ENCODE measurements at places on chromosomes 7 and 10.

GRCh38 chr10:75472685-75473084 is 41.3 kb downstream of the LRMDA start:
- no peak for DNase-seq

DNA sequence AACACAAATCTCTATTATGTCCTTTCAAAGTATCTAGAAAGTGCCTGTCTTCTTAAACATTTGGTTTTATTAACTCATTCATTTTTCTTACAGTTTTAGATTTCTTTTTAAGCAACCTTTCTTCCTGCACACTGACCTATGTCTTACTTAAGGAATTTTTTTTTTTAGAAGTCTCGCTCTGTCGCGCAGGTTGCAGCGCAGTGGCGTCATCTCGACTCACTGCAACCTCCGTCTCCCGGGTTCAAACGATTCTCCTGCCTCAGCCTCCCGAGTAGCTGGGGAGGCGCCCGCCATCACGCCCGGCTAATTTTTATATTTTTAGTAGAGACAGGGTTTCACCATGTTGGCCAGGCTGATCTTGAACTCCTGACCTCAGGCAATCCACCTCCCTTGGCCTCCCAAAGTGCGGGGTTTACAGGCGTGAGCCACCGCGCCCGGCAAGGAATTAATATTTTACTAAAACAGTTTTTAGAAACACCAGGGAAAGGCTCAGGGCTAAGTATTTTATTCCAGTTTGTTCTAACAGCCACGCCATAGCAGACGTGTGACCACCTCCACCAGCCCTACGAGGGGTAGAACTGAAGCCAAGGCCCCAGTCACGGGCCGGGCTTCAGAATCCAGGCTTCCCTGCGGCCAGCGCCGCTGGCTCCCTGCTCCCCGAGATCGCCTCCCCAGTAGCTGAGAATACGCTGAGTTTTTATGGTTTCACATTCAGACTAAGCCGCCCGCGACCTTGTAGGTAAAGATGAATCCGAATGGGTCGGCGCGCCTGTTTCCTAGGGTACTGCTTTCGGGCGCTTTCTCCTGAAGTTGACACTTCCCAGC is 941 bp upstream of the LUC7L2 start:
- DNase-seq, result no peak

- DNase-seq, result no peak
These were observed 291.0 kb downstream of the RNLS start for GRCh38 chr10:88292185-88292514.

DNA sequence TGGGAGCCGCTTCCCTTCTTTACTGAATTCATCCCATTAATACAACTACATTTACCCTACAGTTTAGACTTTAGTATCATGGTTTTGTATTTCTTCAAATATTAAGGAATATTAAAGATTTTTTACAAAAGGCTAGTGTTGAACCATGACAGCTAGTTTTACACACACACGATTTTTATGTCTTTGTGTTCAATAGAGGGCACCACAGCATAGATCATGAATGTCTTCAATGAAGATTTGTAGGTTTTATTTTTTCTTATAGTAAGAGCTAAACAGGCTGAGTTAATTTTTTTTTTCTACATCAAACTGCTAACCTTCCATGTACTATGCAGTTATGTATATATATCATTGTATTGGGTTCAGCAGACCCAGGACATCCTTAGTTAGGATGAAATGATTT is 76.9 kb downstream of the SNX10 start:
- DNase-seq, result no peak

GRCh38 chr7:150335108-150335773 is 6.2 kb downstream of the RARRES2 start:
- DNase-seq, result no peak

GRCh38 chr7:87341441-87341840 is 4.0 kb upstream of the CROT start:
- DNase-seq, result no peak

GRCh38 chr10:111934931-111935330 is 248.6 kb downstream of the GPAM start:
- no peak for DNase-seq

GRCh38 chr10:109922358-109922975 is 844 bp downstream of the XPNPEP1 start:
- DNase-seq, result no peak

DNA sequence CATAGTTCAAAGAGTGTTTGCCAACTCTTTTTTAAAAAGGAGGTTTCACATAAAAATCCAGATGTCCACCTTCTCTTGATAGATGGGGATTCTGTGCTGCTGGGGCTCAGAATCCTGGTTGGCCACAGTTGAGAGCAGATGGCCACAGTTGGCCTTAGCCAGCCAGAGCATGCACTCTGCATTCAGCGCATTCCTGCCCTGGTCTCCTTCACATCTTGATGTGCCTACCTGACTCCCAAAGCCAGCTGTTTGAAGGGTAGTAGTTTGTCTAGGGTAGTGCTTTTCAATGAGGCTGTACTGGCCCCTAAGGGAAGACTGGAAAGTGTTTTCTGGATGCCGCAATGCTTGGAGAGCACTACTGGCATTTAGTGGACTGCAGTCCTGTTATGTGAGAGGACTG is 208.1 kb upstream of the HDAC9 start:
- DNase-seq, result no peak

GRCh38 chr7:44962483-44963251 is 16.1 kb downstream of the MYO1G start:
- no peak for DNase-seq

GRCh38 chr7:104958371-104958865 is 55.6 kb upstream of the KMT2E start:
- no peak for DNase-seq

DNA sequence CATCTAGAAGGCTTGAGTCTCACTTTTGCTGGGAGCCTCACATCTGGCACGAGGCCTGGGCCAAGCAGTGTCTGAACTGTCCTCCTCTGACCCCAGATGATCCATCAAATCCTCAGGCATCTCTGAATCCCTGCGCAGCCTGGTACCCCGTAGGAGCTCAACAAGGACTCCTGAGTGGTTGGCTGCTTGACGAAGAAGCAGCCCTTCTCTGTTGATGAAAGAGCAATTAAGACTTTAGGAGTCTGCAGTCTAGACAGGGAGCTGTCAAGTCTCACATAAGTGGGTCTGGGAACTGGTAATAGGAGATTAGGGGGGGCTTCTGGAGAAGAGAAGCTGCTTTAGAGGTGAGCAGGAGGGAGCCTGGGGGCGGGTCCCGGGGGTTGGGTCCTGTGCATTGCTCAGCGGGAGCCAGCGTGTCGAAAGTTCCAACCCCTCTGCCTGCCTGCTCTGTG is 326.0 kb downstream of the RPS24 start:
- no peak for DNase-seq

DNA sequence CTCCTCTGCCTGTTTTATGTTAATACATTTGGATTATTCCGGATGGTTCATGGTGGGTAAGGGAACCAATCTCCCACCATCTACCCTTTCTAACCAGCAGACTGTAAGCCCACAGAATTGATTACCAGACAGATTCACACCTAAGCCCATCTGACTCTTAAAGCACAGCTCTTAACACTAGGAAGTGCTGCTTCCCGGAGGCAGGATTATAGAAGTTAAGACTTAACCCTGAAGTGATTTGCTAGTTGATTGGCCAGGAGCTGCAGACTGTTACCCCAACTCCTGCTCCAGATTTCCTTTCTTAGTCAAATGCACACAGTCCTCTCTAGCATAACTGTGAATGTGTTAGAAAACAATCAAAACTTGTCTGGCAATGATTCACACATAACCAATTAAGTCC is 221.7 kb downstream of the CDK14 start:
- no peak for DNase-seq

DNA sequence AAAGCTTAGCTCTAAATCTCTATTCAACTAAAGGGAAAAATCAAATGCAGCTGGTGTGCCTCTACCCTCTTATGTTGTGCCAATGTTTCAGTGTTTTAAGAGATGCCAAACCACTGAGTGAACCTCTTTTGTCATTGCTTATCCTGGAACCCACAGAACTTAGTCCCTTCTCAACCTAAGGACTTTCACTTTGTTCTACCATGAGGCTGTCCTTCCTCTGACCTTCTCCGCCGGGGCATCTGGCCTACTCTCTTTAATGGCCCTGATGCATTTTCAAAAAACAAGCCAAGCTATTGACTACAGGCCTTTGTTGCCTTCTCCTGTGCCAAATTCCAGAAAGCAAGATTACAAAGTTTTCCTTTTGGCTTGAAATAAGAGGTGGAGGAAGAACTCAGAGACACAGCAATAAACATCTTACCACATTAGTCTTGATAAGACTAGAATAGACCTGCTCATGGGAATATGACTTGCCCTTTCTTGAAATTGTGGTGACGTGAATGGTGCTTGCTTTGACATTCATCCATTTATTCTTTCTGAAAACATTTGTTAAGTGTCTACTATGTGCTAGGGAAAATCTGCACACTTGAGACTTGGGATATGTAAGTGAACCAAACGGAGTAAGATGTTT is 253.2 kb upstream of the SMIM30 start:
- DNase-seq, result no peak

DNA sequence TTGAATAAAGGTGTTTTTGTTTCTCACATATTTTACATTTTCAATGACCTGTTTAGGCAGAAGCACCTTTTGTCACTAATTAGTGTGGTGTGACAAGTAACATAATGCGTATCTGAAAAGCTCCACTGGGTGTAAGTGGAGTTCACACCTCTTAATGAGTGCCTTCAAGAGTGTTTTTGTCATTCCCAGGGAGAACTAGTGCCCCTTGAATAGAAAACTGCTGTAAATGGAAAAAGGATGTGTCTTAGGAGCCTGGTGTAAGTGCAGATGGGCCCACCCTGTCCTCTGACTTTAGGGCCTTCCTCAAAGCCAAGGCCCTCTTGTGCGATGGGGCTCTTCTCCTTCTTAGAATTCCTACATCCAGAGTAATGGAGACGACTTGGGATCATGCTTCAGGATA is 170.0 kb downstream of the MGMT start:
- no peak for DNase-seq

DNA sequence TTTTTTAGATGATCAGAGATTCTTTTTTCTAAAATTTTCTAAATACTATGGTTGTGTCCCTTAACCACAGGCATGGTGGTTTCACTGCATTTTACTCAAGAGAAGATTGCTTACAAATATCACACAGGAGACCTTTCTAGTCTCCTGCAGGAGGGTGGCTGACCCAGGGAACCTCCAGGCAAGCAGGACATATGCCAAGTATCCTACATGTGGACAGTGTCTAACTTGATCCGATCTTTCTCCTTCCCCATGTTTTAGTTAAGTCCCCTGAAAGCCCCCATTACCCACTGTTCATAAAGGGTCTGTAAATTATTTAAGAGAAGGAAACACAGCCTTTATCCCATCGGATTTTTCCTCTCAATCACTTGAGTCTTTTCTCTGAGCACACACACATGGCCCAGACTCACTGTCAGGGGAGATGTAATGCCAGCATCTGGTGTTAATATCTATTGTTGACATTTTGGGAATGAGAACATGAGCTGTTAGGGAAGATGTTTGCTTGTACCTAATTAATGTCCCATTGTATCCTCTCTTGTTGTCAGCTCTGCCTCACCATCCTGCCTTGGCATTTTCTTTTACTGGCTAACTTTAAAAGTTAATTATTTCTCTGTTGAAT is 755.2 kb downstream of the AUTS2 start:
- DNase-seq, result no peak

GRCh38 chr7:123709525-123709924 is 39.3 kb downstream of the WASL start:
- DNase-seq, result no peak

GRCh38 chr7:37083311-37084096 is 359.2 kb upstream of the AOAH start:
- DNase-seq, result no peak

GRCh38 chr10:51615764-51616298 is 83.6 kb downstream of the CSTF2T start:
- DNase-seq, result no peak

GRCh38 chr7:11517853-11518252 is 314.1 kb downstream of the THSD7A start:
- no peak for DNase-seq

GRCh38 chr10:58886406-58886805 is 290.0 kb upstream of the PHYHIPL start:
- DNase-seq, result no peak

DNA sequence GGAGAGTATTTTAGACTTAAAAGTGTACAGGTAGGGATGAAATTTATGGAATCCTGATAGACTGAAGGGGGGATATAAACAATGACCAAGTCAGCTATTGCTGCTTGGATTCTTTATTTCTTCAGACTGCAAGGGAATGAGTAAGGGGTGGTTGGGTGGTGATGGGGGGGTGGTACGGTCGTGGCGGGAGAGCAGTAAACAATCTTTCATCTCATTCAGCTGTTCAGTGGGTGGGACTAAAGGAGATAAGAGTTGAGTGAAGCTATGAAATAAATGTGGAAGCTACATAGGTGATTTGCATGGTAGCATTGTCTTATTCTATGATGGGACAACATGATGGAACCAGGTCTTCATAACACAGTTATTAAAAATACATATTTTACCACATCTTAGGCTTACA is 1.8 kb downstream of the SEPTIN7 start:
- no peak for DNase-seq

- DNase-seq, result no peak
These were observed 11.7 kb upstream of the VIM start for GRCh38 chr10:17216217-17216900.

DNA sequence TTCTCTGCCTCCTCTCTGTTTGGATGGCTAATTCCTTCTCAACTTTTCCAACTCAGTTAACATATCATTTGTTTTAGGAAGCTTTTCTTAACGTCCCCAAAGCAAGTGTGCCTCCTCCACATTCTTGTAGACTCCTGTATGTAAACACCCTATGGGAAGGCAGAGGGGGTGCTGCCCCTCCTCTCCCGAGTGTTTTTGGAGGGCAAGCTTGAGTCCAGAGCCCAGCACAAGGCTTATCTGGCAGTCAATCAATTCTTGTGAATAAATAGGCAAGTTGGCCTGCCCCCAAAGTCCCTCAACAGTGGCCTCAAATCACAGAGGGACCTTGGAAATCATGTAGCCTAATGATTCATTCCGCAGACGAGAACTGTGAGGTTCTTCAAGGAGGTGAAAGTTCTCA is 305.6 kb downstream of the RPS24 start:
- DNase-seq, result no peak

DNA sequence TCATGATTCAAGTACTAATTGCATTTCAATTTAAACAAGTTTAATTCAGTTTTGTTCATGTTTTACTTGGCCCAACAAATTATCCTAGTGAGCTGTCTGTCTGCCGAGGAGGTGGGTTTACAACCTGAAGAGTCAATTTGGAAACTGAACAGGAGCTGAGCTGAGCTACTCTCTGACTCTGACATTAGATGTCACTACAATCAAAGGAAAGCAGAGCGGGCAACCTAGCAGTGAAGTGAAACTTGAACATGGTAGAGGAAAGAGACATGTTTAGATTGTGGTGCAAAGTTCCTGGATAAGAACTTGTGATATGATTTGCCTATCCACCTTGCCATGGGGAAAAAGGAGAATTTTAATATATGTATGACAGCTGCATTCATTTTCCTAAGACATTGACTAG is 9.6 kb upstream of the AGR3 start:
- no peak for DNase-seq

DNA sequence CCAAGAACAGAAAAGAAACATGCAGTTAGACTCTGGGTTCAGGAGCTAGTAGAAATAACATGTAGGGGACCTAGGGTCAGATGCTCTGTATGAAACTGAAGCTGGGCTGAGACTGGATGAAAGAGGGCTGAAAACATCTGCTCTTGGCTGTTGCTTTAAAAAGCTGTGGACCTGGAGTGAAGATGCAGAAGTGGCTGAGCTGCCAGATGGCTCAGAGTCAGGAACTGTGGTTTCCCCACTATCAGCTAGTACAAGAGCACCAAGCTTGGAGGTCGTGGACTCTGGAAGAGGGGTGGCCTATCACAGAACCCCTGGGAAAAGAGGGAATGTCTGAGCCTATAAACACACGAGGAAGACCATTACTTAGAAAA is 5.9 kb downstream of the ADK start:
- DNase-seq, result no peak

- DNase-seq, result no peak
These were observed 77.6 kb upstream of the ZMIZ1 start for GRCh38 chr10:78991187-78991586.
